Stimulated activated memory B cell treated with anti-CD40 and anti-IgM and Interleukin-4, amounts not matched to agents 10 μg/mL and 1 μg/mL and 100 μg/mL, for 72 hours (primary cell): ENCODE measurements at places on chromosomes 12 and 14.

GRCh38 chr12:103016381-103016780 is 58.9 kb downstream of the ASCL1 start:
- no peak for ATAC-seq

GRCh38 chr12:105107171-105107493 is 399 bp upstream of the WASHC4 start:
- peak; percentile 0 for ATAC-seq

GRCh38 chr14:65296402-65296801 is 116.1 kb upstream of the FUT8 start:
- no peak for ATAC-seq

GRCh38 chr12:45543887-45544286 is 185.6 kb upstream of the ARID2 start:
- ATAC-seq: peak; percentile 88

GRCh38 chr12:43090981-43091380 is 461.0 kb downstream of the ADAMTS20 start:
- ATAC-seq: no peak

DNA sequence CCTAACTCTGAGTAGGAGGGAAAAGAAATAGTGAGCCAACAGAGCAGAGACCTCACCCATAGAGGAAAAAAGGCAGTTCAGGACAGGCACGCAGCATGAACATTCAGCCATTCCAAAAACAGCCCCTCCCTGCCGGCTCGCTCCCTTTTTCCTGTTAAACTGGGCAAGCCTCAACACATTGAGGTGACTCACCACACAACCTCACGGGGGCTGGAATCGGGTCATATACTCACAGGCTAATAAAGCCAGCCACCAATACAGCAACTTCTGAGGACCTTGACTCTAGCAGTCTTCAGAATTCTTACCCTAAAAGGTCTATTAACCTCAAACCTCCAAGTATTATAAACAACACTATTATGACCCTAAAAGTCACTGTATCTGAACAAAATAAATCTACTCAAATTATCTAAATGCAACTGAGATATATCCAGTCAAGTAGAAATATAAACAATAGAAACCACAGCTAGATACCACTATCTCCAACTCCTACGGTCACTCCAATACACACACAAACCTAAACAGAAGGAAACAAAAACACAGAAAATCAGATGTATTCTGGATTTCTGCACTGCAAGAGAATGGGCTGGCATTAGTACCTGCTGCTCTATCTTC is 6.3 kb downstream of the YBX3 start:
- no peak for ATAC-seq

DNA sequence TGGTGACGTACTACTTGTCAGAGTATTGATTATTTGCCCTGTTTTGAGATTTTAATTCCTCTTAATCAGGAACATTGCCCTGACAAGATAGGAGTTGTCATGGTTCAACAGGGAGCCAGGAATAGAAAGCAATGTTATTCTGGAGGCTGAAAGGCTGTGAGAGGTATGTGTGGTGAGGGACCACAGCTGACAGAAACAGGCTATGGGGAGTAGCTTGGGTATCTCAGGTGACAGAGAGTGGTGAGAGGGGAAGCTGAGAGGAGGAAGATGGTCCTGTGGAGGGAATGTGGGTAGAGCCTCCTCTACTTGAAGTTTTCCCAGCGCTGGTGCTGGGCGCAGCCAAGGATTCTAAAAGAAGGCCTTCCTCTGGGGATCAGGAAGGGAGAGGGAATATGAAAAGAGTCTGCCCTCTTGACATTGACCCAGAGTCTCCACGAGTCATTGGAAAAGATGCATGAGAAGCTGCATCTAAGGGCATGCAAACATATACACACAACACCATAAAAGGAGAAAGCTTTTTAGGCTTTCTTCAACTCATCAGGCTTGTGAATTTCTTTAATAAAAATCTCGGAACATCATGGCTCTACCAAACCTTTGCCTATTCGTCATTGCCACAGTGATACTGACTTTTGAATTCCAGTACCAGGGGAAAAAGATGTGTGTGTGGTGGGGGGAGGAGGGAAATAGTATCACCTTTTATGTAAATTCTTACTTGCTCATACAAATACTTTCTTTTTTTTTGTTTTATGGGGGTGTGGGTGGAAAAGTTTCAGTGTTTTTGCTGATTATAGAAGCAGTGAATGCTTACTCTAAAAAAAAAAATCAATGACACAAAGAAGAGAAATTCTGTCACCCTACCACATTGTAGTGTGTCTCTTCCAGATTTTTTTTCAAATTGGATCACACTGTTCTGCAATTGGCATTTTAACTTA is 39.9 kb upstream of the DHRS7 start:
- ATAC-seq: peak; percentile 48

GRCh38 chr14:82411298-82411697 is 877.6 kb upstream of the SEL1L start:
- no peak for ATAC-seq

GRCh38 chr12:106945261-106945851 is 10.4 kb upstream of the TMEM263 start:
- no peak for ATAC-seq

DNA sequence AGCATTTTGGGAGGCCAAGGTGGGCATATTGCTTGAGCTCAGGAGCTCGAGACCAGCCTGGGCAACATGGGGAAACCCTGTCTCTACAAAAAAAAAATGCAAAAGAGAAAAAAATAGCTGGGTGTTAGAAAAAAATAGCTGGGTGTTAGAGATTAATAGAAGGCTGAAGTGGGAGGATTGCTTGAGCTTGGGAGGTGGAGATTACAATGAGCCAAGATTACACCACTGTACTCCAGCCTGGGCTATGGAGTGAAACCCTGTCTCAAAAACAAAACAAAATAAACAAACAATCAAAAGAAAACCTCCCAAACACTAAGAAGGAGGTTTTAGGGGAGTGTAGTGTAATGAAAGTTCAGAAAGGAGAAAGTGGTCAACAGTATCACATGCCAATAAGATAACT is 202.1 kb downstream of the FLRT2 start:
- no peak for ATAC-seq

GRCh38 chr12:95411466-95411865 is 62.5 kb upstream of the METAP2 start:
- no peak for ATAC-seq

DNA sequence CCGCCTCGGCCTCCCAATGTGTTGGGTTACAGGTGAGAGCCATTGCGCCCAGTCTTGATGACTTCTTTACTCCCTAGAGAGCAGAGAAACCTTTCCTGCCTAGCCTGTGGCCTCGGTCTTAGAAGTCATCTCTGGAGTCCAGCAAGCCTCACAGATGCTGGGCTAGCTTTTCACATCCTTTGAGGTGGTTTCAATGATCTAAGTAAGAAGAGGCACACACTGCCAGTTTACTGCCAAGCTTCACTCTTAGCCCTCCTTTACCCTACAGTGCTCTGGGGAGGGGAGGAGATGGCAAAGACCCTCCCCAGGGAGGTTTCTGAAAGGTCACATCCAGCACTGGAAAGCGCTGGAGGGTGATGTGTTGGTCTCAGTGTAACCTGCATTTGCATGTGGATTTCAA is 304.8 kb downstream of the PCNX1 start:
- ATAC-seq: peak; percentile 72

DNA sequence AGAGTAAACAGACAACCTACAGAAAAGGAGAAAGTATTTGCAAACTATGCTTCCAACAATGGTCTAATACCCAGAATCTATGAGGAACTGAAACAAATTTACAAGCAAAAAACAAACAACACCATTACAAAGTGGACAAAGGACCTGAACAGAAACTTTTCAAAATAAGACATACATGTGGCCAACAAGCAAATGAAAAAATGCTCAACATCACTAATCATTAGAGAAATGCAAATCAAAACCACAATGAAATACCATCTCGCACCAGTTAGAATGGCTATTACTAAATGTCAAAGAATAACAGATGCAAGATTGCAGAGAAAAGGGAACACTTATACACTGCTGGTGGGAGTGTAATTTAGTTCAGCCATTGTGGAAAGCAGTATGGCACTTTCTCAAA is 125.8 kb downstream of the C12orf42 start:
- peak; percentile 68 for ATAC-seq

GRCh38 chr12:122875590-122876220 is 20.2 kb downstream of the VPS37B start:
- peak; percentile 64 for ATAC-seq

- ATAC-seq: no peak
These were observed 87.1 kb upstream of the FOXN3 start for GRCh38 chr14:89504091-89504490.

- ATAC-seq: peak; percentile 64
These were observed 20.5 kb upstream of the TESC start for GRCh38 chr12:117119592-117120198.

DNA sequence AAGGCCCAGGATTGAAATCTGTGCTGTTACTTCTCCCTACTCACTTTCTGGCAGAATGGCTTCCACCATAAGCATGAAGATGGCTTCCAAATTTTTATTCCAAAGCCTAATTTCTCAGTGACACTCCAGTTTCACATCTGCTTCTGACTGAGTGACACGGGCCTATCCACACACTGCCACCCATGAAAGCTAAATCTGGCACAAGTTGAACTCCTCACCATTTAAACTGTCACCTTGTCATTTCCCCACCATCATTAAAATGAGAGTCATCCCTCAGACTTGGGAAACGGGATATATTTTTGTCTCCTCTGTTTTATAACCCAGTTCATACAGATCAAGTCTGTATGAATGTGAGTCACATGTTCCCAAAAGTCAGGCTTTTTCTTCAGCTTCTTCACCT is 77.1 kb downstream of the MGST1 start:
- ATAC-seq: no peak

- no peak for ATAC-seq
These were observed 138.7 kb upstream of the E2F7 start for GRCh38 chr12:77204083-77204482.

GRCh38 chr14:73887318-73887616 is 608 bp downstream of the ZNF410 start:
- ATAC-seq: no peak

GRCh38 chr12:46535907-46536306 is 163.3 kb upstream of the SLC38A2 start:
- no peak for ATAC-seq

GRCh38 chr12:113472191-113473121 is 785 bp upstream of the LHX5 start:
- no peak for ATAC-seq

DNA sequence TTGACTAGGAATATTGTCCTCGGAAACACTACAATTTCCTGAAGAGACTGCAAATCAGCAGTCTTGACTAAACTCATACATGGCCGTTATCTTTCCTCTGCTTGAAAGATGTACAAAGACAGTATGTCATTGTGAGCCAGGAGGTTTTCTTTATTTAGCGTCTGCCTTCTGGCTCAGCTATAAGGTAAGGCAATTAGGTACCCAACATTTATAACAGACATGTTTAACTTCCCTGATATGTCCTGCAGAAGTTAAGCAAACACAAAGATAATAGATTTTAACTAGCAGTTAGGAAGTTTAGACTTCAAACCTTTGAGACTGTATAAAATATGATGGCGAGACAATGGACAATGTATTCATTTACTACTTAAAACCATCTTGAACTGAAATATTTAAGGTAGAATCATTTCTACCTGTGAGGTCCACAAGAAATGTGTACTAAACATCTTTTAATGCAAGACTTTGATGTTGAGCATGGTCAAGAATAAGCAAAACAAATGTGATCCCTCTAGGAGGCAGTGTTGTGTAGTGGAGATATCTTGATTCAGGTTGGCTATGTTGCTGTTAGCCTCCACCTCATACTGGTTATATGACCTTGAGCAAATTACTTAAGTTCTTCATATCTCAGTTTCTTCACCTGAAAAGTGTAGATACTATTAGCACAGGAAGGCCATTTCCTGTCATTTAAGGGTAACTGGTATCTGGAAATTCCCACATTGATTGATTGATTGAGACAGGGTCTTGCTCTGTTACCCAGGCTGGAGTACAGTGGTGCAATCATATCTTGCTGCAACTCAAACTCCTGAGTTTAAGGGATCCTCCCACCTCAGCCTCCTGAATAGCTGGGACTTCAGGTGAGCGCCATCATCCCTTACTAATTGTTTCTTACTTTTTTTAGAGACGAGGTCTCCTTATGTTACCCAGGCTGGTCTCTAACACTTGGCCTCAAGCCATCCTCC is 96.3 kb upstream of the EEA1 start:
- peak; percentile 70 for ATAC-seq

DNA sequence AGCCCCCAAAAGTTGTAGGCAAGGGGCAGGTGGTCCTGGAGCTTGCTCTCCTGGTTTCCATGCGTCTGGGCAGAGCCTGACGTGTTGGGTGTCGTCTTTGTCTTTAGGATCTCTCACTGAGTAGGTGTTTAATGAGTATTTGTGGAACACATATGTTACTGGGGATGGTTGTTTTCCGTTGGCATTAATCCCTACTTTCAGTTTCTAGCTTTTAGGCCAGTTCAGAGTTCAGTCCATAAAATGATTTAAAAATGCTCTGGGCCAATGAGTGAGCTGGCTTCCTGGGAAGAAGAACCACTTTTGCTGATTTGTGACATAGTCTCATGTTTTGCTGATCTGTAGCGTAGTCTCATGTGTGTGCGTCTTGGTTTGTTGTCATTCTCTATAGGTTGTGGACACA is 10.9 kb downstream of the AACS start:
- ATAC-seq: no peak

- ATAC-seq: no peak
These were observed 29.8 kb downstream of the ADGRD1 start for GRCh38 chr12:130983328-130984017.

GRCh38 chr12:57089271-57090245 is 644 bp downstream of the NAB2 start:
- ATAC-seq: no peak

DNA sequence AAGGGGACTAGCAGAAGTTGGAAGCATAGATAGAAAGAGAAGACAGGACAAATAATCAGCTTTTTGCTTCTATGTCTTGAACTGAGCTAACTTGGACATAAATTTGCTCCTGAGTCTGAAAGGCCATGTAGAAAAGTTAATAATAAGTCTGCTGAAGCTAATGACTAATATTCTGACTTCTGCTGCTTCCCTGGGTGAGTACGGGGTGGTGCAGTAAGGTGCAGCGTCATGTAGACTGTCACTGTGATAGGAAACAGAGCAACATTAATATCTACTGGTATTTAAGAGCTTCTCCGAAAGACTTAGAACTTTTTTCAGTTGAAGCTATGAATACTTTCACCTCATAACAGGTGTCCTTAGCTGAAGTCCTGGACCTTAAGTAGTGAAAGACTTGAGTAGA is 34.1 kb upstream of the CPM start:
- ATAC-seq: no peak

DNA sequence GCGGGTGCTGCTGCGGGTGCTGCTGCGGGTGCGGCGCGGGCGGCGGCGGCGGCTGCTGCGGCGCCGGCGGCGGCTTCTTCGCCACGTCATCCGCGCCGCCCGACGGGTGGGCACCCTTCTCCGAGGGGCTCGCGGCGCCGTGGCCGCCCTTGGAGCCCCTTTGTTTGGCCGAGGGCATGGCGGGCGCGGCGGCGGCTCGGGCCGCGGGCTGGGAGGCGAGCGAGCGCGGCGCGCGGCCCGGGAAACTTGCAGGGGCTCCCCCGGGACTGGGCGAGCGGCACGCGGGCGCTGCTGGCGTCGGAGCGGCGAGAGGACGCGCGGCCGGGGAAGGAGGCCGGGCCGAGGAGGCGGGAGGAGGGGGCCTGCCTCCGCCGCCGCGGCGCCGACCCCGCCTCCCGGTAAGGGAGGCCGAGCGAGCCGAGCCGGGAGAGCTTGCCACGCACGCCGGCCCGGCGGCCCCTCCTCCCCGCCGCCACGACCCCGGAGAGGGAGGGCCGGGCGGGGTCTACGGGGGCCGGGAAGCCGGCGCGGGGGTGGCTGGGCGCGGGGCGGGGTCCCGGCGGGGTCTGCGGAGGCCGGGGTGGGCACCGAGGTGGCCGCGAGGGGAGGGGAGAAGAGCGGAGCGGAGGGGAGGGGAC is at the start of gene CKAP4:
CKAP4 (minus strand) TSS at position 347 of the 638 bp plus-strand sequence; CDS start at position 178, 169 bp downstream.
- ATAC-seq: peak; percentile 85
